ENCODE measurements at places on chromosomes 2 and 18.

DNA sequence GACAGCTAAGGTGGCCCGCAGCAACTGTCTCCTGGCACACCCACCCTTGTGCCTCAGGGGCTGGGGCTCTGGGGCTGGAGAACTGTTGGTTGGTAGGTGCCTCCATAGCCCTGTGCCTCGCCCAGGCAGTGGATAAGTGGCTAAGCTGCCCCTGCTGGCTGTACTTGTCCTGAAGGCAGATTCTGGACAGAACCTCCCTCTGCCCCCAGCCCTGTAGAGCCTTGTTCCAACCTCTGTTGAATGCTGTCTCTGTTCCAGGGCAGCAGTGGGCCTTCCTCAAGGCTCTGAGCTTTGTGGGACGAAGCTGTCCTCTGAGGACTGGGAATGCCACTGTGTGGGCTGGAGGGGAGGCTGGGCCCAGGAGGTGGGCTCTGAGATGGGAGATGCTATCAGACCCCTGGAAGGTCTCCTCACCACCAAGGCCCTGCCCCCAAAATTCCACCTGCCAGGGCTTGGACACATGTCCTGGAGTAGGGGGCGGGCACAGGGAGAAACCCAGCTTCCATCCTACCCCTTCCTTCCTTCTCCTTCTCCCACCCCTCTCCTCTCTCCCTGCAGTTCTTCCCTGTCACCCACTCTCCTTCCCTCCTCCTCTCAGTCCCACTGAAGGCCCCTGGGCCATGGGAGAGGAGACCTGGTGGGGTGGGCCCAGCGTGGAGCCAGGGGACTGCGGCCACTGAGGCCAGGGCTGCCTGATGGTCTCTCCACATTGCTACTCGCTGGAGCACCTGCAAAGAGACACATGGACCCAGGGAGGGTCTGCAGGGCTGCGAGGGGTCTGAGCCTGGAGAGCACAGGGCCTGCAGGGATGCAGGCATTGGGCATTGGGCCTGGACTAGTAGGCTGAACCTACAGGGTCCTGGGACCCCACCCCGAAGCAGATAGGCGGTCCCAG is 1.7 kb upstream of the PDCD1 start:
- no peak for DNase-seq

DNA sequence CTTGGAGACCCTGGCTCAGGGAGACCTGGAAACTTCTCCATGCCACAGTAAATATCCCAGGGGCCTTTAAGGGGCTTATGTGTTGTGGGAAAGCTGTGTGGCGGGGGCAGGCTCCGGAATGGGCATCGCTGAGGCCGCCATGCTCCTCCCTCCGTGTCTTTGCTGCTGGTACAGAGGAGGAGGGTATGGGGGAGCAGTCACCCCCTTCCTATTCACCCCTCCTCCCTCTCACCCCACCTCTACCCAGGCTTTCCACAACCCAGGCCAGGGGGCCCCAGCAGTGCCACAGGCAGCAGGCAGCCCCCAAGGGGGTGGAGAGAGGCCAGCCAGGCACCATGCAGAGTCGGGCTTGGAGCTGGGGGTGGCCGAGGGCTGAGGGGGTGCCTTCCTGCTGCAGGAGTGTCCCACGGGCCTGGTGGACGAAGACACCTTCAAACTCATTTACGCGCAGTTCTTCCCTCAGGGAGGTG is 28.0 kb upstream of the FAHD2A start:
- DNase-seq, result no peak

GRCh38 chr2:97733341-97734035 is 20.1 kb downstream of the ZAP70 start:
- no peak for DNase-seq

- DNase-seq, result no peak
Observed at GRCh38 chr2:147499785-147500184, 345.0 kb upstream of the ACVR2A start.

DNA sequence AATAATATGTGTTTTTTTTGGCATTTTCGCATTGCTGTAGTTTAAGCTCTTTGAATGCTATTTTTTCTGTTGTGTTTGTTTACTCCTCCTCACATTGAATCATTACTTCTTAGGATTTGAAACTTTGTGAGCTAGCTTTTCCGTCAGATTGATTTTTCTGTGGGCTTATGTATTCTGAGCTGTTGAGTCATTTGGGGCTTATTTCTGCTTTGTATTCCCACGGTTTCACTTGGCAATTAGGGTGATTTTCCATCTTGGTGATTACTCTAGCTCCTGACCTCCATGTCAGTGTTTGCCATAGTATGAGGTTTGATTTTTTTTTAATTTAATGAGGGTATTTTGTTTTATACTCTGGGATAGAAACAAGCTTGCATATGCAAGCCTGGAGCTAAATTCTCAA is 200.0 kb downstream of the CCDC102B start:
- DNase-seq, result no peak

DNA sequence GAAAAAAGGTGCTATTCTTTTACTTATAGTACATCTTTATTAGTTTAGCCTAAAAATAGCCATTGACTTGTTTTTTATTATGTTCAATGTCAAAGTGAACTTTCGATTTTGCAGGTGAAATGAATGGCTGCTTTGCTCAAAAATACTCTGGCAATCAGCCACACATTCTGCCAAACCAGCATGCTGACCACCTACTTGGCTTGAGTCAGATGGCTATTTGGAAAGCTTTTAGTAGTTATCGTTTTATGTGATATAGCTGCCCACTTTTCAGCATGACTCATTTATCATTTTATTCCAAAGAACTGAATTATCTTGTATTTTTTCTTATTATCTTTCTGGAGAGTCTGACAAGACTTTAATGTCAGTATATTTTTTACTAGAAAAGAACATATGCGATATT is 1615.8 kb upstream of the TMEFF2 start:
- DNase-seq, result no peak

GRCh38 chr2:153873052-153874048 is 1.6 kb downstream of the GALNT13 start:
- peak; percentile 82 for DNase-seq

DNA sequence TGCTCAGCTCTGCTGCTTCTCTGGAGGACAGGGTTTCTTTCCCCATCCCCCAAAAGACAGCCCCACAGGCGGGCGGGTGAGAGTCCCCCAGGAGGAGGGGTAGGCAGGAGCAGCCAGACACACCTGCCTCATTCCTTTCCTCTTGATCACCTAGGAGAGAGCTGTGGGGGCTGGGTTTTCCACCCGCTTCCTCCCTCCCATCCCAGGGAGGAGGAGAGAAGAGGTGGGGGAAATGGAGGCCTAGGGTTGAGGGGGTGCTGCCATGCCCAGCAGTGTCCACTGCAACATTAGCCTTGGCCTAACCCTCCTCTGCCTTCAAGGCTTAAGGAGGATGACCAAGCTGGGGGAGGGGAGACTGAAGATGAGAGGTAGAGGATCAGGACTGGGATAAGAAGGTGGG is 14.7 kb downstream of the WNT10A start:
- DNase-seq, result no peak

DNA sequence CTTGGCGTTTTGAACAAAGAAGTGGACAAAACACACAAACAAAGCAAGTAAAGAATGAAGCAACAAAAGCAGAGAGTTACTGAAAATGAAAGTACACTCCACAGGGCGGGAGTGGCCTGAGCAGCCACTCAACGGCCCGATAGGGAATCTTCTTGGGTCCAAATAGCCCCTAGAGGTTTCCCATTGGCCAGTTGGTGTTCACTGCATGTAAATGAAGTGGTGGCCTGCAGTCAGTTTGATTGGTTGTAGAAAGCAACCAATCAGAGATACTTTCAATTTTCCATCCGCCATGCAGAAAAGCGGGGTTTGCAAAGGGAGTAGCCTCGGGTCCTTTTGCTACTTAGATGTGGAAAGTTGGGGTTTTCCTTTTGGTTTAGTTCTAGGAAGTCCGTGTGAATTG is 31.6 kb downstream of the CYBRD1 start:
- DNase-seq, result no peak

DNA sequence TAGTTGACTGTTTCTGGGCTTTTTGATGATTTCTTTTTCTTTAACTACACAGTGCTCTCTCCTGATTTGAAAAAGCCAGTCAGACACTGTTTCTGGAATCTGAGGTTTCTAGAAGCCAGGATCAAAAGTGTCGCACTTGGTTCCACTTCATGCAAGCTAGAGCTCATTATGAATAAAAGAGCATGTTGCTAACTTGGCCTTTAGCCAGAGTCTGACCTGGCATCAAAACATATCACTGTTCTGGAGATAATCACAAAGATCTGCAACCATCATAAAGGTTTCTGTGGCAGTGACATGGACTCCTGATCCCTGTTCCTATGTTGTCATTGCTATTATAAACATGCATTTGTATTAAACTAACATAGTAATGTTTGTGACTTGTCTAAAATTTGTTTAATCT is 76.1 kb upstream of the MAPRE2 start:
- no peak for DNase-seq

DNA sequence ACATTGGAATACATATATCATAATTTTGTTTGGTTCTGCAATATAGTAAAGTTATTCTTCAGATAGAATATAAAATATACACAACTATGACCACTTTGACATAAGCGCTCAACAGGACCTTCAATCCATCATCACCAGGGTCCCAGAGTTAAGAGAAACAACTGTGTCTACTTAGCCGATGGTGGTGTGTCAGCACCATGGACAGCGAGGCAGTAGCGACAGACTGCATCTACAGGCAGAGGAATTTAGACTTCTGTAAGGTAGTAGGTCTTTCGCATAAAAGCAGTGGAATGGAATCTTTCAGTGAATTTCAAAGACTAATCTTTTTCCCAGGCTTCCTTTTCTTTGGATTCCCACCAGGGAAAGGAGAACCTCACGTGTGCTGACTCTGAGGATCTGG is 20.5 kb upstream of the LRPPRC start:
- no peak for DNase-seq

DNA sequence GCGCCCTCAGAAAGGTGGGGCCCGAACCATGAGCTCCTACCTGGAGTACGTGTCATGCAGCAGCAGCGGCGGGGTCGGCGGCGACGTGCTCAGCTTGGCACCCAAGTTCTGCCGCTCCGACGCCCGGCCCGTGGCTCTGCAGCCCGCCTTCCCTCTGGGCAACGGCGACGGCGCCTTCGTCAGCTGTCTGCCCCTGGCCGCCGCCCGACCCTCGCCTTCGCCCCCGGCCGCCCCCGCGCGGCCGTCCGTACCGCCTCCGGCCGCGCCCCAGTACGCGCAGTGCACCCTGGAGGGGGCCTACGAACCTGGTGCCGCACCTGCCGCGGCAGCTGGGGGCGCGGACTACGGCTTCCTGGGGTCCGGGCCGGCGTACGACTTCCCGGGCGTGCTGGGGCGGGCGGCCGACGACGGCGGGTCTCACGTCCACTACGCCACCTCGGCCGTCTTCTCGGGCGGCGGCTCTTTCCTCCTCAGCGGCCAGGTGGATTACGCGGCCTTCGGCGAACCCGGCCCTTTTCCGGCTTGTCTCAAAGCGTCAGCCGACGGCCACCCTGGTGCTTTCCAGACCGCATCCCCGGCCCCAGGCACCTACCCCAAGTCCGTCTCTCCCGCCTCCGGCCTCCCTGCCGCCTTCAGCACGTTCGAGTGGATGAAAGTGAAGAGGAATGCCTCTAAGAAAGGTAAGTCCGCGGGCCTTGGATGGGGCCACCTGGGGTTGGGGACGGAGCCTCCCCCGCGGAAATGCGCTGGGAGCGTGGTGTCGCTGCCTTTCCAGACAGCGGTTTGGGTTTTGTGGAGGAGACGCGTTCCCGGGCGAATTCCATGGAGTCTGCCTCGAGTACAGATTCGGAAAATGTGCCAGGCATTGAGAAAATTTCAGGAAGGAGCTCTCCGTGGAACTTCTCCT is 559 bp downstream of the HOXD1 start:
- peak; percentile 54 for DNase-seq
